ENCODE measurements at places on chromosomes 4 and X.

GRCh38 chr4:21126014-21126512 is 425.8 kb downstream of the PACRGL start:
- no peak for DNase-seq

DNA sequence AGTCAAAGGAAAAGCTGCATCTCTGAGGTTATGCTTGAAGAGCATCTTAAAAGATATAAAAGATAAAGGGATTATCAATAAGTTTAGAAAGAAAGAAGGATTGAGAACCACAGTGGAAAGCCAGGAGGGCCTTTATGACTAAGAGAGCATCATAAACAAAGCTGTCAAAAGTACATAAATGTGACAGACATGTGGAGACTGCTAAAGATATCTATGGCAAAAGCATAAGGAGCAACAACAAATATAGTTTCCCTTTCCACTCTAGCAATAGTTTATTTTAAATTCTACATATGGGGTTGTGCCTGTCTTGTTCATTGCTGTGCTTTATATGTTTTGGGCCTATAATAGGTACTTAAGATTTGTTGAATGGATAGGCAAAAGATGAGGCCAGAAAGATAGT is 97.3 kb downstream of the RNF150 start:
- DNase-seq = no peak

- no peak for DNase-seq
Observed at GRCh38 chr4:147110473-147111367, 165.1 kb upstream of the TTC29 start.

DNA sequence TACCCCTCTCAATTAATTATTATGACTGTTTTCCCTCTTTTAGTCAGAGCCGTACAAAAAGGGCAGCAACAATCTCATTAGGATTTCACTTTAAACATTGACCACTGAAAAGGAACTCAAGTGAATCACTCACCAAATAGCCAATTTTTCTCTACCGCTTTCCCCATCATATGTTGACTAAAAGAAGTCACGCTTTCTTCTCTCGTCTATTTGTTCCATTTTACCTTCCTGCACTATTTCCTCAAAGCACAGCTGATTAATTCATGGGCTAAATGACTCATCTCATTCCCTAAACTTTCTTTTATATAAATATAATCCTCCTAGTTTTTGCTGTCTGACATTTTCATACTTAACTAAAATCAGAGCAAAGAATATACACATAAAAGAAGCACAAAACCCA is 8.2 kb downstream of the MID1 start:
- no peak for DNase-seq

DNA sequence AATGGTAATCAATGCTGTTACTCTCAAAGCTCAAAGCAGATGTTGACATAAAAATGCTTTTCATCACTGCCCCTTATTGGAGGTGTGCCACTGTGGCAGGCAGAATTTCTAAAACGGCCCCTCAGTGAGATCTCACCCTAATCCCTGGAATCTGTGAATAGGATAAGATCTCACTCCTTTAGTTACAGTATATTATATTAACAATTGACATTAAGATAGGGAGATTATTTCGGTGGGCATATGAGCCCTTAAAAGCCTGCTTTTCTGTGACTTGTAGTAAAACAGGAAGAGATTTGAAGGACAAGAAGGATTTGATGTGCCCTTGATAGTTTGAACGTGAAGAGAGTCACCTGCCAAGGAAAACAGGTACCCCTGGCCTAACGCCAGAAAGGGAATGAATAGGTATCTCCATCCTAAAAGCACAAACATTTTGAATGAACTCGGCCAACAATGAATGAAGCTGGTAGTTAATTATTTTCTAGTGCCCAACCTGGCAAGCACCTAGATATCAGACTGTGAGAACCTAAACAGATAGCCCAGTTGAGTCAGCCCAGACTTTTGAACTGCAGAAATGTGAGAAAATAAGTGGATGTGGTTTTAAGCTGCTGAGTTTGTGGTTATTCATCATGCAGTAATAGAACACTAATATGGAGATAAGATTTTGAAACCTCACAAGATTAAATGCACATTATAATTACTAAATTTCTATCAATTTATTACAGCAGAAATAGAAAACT is 881.6 kb downstream of the PCDH18 start:
- DNase-seq = no peak

DNA sequence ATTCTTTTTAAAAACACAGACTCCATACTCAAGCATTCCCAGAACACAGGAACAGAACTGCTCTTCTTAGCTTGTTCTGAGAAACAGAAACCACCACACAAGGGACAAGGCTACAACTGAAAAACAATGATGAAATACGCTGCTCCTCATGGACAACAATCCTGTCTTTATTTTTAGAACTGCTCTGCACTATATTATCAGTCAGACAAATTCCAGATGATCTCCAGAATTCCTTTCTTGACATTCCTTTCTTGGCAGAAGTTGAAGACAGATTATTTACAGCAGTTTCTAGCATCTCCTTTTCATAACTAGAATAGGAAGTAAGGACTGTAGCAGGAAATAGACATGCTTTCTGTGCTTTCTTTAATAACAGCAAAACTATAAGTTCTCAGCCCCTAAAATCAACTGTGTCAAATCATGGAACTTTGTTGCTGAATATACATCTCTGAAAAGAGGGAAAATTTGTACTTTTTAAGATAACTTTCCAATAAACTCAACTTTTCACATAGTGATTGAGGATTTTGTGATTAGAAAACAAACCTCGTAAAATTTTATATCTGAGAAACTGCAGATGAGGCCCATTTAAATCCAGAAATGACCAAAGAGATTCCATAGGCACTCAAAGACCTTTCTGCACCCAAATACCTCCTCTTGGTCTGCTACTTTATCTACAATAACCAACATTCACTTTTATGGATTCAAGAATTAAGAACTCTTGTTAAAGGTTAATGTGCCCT is 35.9 kb downstream of the ANTXR2 start:
- no peak for DNase-seq

- DNase-seq = no peak
Observed at GRCh38 chr4:127822430-127822829, 40.3 kb downstream of the HSPA4L start.

- DNase-seq = no peak
Observed at GRCh38 chrX:119745283-119745848, 13.0 kb upstream of the SOWAHD start.

- DNase-seq = no peak
Observed at GRCh38 chr4:11223311-11223710, 205.4 kb downstream of the HS3ST1 start.

DNA sequence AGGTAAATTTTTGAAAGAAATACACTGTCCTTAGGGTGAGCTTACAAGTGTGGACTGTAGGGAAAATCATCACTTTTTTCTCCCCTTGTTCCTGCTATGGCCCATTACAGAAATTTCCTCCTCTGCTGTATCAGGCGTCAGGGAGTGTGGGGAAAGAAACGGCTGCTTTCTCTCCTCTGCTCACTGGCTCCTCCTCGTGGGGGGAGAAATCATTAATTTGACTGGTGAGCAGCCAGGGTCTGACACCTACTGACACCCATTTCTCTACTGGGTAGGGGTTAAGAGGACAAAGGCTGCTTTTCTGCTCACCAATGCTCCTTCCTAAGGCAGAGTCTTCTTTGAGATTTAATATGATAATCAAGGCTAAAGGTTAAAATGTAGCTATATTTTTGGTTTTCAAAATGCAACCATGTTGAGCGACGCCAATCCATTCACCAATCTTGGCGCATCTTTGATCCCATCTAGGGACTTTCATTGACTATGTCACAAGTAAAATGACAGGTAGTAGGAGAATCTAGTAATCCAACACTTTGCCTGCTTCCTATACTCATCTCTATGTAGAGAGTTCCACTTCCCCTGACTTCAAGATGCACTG is 25.1 kb downstream of the SETD7 start:
- peak; percentile 46 for DNase-seq

DNA sequence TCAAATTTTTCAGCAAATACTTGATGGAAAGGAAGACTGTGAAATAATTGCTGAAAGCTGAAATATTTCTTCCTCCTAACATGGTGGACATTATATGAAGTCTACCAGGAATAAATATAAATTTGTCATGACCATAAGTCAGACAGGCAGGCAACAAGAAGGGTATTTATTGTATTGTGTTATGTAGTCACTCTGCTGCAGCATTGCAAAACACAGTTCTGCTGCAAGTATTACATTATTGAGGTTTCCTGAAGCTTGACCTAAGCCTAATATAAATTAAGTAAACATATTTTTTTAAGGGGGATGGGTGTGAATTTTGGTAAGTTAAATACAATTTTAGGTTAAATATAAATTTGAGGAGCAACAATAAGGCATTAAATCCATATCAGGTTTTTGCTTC is 60.2 kb upstream of the MAOA start:
- no peak for DNase-seq

DNA sequence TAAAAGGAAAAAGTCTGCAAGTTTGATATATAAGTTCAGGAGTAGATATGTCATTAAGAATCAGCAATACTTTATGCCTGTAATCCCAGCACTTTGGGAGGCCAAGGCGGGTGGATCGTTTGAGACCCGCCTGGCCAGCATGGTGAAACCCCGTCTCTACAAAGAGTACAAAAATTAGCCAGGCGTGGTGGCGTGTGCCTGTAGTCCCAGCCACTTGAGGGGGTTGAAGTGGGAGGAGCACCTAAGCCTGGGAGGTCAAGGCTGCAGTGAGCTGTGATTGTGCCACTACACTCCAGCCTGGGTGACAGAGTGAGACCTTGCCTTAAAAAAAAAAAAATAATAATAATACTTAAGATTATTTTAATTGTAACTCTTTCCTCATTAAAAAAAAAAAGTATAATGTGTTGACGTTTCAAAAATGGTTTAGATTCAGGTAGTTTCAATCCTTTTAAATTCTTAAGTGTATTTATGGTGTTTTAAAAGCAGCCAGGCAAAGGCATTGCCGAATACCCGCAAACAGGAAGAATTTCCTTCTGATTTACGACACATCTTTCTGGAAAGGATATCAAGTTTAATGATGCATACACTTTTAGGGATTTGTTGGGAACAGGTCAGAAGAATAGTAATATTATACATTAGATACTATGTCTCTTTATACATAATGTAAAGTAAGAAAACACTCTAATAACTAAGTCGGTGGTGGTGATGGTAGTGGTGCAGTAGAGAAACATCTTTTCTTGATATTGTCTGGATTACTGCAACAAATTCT is 80.9 kb downstream of the KDM6A start:
- no peak for DNase-seq

- no peak for DNase-seq
Observed at GRCh38 chr4:102326951-102327350, 18.3 kb downstream of the SLC39A8 start.

DNA sequence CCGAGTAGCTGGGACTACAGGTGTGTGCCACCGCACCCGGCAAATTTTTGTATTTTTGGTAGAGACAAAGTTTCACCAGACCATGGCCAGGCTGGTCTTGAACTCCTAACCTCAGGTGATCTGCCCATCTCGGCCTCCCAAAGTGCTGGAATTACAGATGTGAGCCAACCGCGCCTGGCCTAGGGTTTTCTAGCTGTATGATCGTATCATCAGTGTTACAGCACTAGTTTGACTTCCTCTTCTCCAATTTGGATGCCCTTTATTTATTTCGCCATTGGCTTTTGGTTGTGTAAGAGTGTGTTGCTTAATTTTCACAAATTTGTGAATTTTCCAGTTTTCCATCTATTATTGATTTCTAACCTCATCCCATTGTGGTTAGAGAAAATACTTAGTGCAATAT is 5.2 kb downstream of the TKTL1 start:
- peak; percentile 13 for DNase-seq

- no peak for DNase-seq
Observed at GRCh38 chrX:37820646-37821045, 26.7 kb downstream of the DYNLT3 start.

- DNase-seq = no peak
Observed at GRCh38 chr4:81827577-81828202, 356.0 kb upstream of the RASGEF1B start.

GRCh38 chr4:1937550-1937949 is 66.4 kb downstream of the NSD2 start:
- DNase-seq = no peak

- no peak for DNase-seq
Observed at GRCh38 chrX:24954732-24955131, 61.0 kb downstream of the ARX start.

DNA sequence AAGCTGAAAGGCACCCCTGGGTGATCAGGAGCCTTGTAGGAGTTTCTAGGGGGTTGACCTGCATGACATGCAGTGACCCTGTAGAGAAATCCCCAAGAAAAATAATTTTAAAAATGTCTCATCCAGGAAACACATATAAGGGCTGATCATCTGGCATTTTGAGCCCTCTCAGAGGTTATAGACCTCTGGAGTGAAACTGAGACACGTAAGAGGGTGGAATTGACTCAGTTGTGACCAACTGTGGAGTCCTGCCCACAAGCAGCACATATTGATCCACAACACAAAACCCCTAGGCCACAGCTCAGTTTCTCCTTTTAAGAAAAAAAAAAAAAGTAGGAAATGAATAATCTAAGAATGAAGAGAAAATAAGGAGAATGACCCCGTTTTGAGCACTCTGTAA is 32.5 kb upstream of the MTMR8 start:
- no peak for DNase-seq

DNA sequence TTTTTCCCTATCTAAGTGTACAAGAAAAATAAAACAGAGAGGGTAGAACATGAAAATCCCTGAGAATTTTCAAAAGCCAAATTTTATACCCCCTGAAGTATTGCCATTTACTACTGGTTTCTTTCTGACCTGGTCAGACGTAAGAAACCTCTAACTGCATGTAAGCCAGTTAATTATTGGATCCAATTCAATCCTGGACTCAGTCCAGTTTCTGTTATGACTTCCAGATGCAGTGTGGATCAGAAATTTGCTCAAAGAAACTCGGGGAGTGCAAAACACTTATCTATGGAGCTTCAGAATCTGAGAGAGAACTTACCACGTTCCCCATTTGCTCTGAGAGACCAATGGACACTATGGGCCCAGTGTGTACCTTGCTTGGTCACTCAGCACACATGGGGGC is 383.5 kb downstream of the KLHL4 start:
- no peak for DNase-seq

GRCh38 chrX:19863857-19864223 is 23.6 kb downstream of the SH3KBP1 start:
- no peak for DNase-seq

- DNase-seq = no peak
Observed at GRCh38 chr4:163651761-163652160, 157.3 kb downstream of the TMA16 start.
